ENCODE measurements at places on chromosomes 13 and 19.

DNA sequence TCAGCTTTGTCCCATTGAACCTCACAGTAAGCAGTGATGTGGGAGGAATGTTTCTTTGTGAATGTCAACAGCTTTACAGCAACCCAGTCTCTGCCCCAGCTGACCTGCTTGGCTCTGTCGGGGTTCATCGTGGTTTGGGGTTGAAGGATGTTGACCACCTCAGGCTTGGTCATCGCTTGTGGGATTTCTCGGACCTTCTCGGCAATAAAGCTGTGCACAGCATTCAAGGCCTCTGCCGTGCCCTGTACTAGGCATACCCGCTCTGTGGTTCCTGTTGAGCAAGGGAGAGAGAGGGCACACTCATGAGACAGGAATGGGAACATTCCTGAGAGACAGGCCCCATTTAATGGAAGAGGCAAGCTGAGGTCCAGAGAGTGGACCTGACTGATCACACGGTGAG lies 20.0 kb downstream of the NOVA2 start:
- no peak for DNase-seq

- DNase-seq, result no peak
These were observed 2.9 kb upstream of the CERS1 start for GRCh38 chr19:18898607-18899408.

- no peak for DNase-seq
These were observed 457.6 kb upstream of the GPC6 start for GRCh38 chr13:92769046-92769445.

DNA sequence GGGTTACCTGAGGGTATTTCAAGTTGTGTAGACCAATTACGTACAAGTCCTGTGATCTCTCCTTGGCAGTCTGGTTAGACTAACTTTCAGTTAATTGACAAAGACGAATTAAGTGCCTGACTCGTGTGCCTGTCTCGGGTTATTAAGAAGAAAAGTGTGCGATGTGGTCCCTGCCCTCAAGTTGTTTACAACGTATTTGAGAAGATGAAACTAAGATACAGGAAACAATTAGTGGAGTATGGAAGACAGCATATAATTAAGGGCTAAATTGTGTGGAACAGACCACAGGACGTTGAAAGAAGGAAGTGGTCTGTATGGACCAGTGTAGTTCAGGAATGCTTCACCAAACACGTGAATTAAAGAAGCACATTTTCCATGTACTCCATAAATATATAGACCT lies 49.2 kb downstream of the KLF5 start:
- no peak for DNase-seq

- DNase-seq, result peak; percentile 83
These were observed at the start of gene FXYD5 for GRCh38 chr19:35154525-35155406. TSS of gene FXYD5 (plus strand) at chr19:35154735. CDS start at chr19:35155551, 816 bp downstream.

- DNase-seq, result no peak
These were observed 162.1 kb upstream of the MIR17HG start for GRCh38 chr13:91185294-91185863.

GRCh38 chr19:4776436-4777211 lies 14.9 kb upstream of the FEM1A start:
- DNase-seq, result no peak

GRCh38 chr19:7799640-7800355 lies 30.2 kb upstream of the EVI5L start:
- DNase-seq, result peak; percentile 62

- DNase-seq, result no peak
These were observed 2.3 kb downstream of the OR7C2 start for GRCh38 chr19:14943601-14944000.

GRCh38 chr13:83794583-83794982 lies 87.7 kb downstream of the SLITRK1 start:
- DNase-seq, result no peak

- no peak for DNase-seq
These were observed 387.3 kb downstream of the PCDH17 start for GRCh38 chr13:58018865-58019264.

DNA sequence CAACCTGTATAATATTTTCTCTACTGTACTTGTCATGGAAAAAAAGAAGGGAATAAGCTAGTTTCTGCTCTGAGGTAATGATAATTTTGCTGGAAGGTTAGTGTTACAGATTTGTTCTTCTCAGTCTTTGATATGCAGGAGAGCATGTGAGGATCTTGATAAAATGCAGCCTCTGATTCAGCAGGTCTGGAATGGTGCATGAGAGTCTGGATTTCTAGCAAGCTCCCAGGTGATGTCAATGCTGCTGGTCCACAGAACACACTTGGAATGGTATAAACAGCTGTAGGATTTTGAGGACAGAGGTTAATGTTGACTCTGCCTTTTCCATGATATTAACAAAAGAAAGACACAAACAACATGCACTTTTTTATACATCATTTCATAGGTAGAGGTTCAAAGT lies 173.6 kb downstream of the NDFIP2 start:
- DNase-seq, result no peak

DNA sequence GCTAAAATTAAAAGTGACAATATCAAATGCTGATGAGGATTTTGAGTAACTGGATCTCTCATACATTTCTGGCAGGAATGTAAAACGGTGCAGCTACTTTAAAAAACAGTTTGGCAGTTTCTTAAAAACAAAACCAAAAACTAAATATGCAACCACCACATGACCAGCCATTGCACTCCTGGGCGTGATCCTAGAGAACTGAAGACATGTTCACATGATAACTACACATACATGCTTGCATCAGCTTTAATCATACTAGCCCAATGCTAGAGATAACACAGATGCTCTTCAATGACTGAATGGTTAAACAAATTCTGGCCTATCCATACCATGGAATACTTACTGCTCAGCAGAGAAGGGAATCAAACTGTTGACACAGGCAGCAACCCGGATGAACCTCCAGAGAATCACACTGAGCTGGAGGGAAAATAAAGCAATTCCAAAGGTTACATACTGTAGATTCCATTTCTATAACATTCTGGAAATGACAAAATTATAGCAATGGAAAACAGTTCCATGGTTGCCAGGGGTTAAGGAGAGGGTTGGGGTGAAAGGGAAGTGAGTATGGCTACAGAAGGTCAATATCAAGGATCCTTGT lies 25.5 kb upstream of the NAXD start:
- no peak for DNase-seq

DNA sequence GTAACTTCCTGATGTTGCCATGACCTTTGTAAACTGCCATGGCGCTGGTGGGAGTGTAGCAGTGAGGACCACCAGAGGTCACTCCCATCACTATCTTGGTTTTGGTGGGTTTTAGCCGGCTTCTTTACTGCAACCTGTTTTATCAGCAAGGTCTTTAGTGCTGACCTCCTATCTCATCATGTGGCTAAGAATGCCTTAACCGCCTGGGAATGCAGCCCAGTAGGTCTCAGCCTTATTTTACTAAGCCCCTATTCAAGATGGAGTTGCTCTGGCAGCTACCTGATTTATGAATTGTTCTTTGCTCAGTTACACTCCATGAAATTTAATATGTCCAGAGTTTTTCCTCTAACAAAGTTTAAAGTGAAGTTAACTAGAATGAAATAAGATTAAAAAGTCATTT lies 4.6 kb upstream of the EPS15L1 start:
- DNase-seq, result no peak

GRCh38 chr19:36051637-36052036 lies 2.4 kb downstream of the THAP8 start:
- DNase-seq, result no peak

DNA sequence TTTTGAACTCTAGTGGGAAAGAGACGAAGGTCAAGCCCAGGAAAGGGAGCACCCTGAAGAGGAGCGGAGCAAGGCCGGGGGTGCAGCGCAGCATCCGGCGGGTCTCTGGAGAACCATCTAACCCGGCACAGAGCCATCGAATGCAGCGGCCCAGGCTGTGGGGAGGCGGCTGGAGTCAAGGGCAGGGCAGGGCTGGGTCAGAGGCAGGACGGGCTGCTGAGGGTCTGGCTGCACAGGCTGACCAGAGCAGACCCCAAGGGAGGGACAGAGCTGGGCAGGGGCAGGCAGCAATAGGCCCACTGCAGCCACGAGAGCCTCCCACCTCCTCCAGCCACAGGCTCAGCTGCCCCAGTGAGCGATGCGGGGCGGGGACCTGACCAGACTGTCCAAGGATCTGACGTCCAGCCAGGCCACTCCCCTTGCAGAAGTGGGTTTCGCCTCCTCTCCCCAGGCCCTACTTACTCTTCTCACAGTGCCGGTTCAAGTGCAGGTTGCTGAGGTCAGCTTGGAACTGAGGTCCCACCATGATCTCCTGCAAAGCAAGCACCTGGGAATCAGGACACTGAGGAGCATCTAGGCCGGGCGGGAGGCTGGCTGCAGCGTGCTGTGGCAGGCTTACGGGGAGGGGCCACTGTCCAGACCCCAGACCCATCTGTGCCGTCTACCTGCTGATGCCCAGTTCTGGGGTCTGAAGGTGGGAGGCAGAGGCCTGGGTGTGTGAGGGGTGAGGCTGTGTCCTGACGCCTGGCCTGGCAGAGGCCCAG lies 19.2 kb downstream of the MIER2 start:
- no peak for DNase-seq

- DNase-seq, result no peak
These were observed 1899.4 kb downstream of the PCDH9 start for GRCh38 chr13:65330691-65331090.

DNA sequence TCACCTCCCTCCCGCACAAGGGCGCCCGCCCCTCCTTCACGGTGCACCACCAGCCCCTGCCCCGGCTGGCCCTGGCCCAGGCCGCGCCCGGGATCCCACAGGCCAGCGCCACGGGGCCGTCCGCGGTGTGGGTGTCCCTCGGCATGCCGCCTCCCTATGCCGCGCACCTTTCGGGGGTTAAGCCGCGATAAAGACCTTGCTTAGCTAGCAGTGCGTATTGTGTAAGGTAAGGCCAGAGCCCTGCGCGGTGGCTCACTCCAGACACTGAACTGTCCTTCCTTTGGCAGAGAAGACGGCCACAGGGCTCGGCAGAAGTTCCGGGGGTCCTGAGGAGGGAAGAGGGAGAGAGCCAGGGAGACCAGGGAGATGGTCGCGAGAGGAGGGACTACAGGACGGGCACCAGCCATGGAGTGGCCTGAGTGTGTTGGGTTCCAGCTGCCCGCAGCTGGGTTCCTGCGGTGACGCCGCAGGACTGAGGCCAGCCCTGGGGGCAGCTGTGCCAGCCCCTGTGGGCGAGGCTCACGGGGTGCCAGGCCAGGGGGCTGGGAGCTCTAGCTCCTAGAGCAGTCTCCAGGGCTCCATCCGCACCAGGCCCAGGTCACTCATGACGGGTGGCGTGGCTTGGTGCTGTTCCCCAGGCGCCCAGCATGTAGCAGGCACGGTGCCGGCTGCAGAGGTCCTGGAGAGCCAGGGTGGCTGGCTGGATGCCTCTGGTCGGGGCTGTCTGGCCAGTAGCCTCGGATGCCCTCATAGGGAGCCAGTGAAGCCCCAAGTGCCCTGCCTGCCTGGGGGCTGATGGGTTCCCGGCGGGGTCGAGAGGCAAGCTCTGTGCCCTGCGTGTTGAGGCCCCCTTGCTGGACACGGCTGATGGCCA lies 7.7 kb downstream of the PLEKHJ1 start:
- DNase-seq, result no peak

GRCh38 chr19:8393871-8394250 lies 3.7 kb downstream of the RAB11B start:
- no peak for DNase-seq

GRCh38 chr13:51603716-51604115 lies 19.5 kb downstream of the WDFY2 start:
- no peak for DNase-seq

DNA sequence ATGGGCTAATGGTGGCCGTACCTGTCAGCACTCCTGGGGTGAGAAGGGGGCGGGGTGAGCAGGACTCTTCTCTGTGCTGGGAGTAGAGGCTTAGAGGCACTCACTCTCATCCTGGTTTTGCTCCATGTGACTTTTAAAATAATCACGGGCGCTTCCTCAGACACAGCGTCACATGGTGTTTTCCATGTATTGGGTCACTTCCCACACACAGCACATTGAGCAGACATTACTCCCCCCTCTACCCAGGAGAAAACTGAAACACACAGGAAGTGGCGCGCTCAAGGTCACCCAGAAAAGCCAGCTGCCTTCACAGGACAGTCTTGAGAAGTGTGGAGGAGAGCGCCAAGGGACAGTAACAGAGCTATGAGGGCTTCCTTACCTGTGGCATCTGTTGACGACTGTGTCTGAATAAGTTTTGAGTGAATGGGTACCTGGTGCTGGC lies 23.2 kb downstream of the SPATA13 start:
- no peak for DNase-seq

DNA sequence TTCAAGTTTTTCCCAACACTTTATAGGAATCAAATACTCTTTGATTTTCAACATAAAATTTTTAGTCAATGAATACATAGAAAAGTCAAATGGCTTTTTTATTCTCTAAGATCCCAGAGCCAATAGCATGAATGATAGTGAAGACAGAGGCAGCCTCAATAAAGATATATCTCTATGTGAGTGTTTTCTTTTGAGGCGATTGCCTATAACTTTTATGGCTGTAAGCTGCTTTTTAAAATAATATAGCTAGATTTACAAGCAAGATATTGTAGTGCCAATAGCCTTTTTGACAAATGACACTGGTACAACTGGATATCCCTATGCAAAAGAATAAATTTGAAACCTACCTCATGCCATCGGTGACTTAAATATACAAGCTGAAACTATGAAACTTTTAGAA lies 1705.2 kb upstream of the PCDH20 start:
- DNase-seq, result no peak

DNA sequence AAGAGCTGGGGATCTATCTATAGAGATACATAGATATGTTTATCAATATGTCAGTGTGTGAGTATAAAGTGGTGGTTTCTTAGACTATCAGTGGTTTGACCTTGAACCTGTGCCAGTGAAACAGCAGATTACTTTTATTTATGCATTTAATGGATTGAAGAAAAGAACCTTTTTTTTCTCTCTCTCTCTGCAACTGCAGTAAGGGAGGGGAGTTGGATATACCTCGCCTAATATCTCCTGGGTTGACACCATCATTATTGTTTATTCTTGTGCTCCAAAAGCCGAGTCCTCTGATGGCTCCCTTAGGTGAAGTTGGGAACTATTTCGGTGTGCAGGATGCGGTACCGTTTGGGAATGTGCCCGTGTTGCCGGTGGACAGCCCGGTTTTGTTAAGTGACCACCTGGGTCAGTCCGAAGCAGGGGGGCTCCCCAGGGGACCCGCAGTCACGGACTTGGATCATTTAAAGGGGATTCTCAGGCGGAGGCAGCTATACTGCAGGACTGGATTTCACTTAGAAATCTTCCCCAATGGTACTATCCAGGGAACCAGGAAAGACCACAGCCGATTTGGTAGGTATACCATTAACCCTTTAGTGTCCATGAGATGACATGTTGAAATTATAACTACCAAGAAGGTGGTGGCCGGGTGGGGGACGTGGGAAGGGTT lies 880 bp downstream of the FGF9 start:
- DNase-seq, result no peak

DNA sequence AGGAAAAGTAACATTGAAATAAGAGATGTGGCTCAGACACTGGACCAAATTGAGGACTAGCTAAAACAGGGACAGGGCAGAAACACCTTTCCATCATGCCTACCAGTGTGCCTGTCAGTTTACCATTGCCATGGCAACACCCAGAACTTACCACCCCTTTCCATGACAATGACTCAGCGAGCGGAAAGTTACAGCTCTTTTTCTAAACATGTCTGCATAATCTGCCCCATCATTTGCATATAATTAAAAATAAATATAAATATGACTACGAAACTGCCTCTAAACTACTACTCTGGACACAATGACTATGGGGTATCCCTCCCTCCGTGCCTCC lies 96.0 kb downstream of the UBL3 start:
- DNase-seq, result no peak
